CD4-positive, alpha-beta T cell treated with Interleukin-4 for 4 hours (primary cell): ENCODE measurements at places on chromosomes 13 and 19.

DNA sequence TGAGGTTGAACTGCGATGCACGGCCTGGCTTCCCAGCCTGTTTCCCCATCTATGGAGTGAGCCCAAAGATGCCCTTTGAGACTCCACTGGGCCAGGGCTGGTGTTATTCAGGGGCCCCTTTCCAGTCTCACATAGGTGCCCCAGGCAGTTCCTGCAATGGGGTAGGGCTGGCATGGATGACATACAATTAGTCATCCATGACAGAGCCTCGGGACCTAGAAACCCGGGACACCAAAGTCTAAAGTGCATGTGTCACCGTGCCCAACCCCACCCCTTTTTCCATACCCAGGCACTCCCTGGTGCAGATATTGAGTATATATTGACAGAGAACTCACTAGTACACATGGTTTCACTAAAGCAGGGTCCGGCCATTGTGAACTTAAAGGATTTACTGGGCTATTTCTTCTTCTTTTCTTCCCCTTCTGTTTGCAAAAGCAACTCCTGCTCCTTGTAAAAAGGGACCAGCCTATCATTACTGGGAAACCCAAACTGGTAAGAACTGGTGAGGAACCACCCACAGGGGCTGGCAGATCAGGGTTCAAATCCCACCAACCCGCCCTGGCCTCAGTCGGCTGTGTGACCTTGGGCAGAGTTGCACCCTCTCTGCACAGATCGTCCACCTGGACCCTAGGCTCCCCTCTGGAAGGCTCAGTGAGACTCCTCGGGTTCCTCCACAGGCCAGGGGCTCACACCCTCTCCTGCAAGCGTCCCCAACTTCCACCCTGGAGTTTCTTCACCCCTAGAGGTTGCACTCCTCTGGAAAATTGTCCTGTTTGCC lies 2.7 kb downstream of the B3GNT3 start:
- no peak for DNase-seq

DNA sequence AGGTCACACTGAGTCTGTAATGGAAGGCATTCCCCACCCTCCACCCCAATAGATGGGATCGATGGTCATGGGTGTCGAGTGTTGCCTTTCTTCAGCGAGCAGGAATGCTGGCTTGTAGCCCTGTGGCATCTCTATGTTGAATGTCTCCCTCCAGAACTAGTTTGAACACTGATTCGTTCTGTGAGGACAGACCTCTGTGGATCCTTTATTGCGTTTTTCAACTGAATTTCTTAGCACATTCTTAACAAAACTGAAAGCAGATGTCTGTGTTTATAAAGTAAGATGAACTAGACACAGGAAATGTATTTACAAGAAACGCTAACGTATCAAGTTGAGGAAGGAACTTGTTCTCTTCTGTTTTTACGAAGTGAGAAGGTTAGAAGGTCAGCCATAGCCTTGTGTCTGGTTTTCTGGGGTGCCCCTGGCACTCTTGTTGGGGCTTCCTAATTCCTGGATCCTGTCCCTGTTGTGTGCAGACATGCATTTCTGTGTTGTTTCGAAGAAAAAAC lies 36.8 kb upstream of the TM9SF2 start:
- peak; percentile 3 for DNase-seq

- no peak for DNase-seq
These were observed 1.6 kb downstream of the MISP3 start for GRCh38 chr19:14073925-14074838.

DNA sequence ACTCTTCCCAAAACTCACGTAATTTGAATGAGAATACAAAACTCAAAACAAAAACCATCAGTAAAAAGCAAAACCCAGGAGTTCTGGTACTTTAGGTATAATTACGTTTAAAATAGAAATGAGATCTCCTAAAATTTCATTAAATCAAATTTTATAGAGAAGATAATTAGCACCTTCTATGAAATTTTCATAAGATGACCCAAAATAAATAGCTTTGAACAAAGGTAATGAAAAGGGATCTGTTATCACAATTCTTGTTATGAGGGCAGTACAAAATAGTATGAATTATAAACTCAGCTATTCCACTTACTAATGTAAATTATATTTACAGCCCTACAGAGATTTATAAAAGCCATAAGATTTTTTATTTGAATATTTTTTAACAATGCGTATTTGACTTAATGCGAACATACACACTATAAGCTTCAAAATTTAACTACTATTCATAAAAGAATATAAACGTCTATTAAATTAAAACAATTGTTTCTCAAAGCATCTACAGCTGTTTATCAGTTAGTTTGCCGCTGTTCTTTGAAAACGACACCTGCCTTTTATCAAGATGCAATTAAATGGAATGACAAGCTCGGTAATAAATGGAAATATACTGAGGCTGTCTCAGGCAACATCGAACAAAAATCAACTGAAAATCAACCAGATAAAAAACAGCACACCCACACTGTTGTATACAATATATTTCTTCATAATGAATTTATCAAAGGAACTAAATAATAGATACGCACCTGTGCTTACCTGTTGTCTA lies 63.8 kb downstream of the KCNRG start:
- no peak for DNase-seq

GRCh38 chr19:4094291-4094690 lies 27.6 kb upstream of the ZBTB7A start:
- DNase-seq, result no peak

DNA sequence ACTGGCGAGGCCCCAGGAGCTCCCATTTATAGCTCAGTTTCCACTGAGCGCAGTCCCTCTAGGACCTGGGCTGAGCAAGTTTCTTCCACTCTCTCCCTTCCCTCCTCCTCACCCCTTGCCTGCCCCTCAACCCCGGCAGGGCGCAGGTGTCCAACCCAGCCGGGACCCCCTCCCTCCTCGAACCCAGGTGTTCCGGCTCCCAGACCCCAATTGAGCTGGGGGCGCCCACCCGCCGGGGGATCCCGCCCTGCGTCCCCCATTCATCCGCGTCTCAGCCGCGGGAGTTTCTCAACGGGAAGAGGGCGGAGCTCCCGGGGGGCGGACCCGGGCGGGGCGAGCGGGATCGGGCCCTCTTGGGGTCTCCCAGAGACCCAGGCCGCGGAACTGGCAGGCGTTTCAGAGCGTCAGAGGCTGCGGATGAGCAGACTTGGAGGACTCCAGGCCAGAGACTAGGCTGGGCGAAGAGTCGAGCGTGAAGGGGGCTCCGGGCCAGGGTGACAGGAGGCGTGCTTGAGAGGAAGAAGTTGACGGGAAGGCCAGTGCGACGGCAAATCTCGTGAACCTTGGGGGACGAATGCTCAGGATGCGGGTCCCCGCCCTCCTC lies at the start of gene KIRREL2:
Gene KIRREL2 (plus strand): TSS at position 366 of the 604 bp plus-strand sequence. CDS start 209 bp downstream, at position 575.
- no peak for DNase-seq

GRCh38 chr19:343451-343931 lies 1.1 kb downstream of the MIER2 start:
- DNase-seq, result no peak

GRCh38 chr13:98293570-98294142 lies 116.6 kb upstream of the RNF113B start:
- no peak for DNase-seq

DNA sequence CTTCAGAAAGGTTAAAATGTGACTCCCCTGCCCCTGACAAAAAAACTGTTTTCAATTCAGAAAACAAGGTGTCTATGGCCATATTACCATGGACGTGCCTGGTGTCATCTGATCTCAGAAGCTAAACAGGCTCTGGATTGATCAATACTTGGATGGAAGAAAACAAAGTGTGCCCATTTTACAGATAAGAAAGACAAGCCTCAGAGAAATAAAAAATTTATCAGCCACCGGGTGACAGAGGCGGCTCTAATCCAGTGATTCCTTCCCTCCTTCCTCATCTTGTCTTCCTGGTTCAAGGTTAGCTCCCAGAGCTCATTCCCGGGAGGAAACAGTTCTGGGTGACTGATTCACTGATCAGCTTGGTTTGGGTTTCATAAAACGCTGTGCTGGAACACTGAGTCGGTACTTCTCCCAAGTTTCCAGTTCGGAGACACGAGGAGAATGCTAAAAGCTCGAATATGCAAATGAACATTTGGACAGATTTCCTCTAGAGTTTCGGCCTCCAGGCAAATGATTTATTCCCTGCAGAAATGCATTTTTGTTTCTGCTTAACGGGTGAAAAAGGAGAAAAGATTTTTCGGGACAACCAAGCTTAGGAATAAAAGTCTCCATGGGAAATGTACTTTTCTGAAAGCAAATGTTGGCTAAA lies 211.2 kb downstream of the UQCRFS1 start:
- DNase-seq, result no peak

GRCh38 chr13:109204657-109205056 lies 575.2 kb downstream of the MYO16 start:
- DNase-seq, result no peak

GRCh38 chr13:106372199-106373155 lies 163.0 kb downstream of the EFNB2 start:
- no peak for DNase-seq

DNA sequence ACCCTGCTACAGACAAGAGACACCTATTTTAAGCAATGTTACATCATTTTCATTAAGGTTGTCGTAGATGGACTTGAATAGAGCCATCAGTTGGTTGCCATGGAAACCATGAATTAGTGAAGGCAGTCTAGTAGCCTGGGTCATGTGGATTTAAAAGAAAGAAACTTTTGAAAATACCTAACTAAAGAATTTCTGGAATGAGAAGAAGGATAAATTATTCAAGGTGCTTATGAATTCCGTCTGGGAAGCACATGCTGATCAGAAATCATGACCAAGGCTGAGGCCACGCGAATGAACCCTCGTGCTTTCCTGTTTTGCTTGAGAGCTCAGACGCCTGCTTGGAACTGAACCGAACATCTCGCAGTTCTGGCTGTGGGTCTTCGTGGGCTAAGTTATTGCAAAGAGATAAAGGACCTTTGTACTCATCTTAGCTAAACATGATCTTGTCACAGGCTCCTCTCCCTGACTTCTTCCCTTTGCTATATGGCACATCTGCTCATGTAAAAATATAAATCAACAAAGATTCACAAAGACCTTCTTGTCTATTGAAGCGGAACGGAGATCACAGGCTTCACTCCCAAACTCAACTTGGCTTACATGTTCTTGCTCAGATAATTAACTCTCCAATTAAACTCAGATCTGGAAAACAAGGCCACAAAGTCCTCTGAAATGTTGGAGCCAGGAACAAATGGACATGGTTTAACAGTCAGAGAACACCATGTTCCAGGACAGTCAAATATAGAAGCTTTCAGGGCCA lies 140.2 kb downstream of the NUFIP1 start:
- DNase-seq, result no peak

GRCh38 chr19:41492843-41493242 lies 49.9 kb downstream of the ERICH4 start:
- DNase-seq, result no peak

DNA sequence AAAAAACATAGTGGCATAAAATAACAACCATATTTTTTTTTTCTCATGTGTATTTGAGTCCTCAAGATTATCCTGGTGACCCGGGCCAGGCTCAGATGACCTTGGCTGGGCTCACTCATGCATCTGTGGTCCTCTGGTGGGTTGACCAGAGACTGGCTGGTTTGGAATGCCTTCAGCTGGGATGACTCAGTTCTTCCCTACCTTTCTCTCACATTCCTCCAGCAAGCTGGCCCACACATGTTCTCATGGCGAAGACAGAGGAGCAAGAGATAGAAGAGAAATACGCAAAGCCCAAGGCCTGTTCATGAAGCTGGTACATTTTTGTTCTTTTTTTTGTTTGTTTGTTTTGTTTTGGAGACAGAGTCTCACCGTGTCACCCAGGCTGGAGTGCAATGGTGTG lies 14.3 kb upstream of the ZNF541 start:
- DNase-seq, result no peak

DNA sequence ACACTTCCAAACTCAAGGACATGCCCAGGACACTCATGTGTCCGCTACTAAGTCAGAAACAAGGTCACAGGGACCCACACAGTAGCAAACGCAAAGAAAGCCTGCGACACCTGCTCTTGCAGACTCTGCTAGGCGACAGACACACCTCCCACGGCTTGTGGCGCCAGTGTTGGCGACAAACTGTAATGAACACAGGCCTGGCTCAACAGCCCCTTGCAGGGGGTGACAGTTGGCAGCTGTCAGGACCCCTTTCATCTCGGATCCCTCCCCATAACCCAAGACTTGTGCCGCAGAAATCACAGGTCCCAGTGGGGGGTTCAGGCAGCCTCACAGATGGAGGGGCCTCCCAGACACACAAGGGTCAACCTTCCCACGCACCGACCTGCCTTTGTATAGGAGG lies 364 bp downstream of the CKM start:
- DNase-seq, result no peak

DNA sequence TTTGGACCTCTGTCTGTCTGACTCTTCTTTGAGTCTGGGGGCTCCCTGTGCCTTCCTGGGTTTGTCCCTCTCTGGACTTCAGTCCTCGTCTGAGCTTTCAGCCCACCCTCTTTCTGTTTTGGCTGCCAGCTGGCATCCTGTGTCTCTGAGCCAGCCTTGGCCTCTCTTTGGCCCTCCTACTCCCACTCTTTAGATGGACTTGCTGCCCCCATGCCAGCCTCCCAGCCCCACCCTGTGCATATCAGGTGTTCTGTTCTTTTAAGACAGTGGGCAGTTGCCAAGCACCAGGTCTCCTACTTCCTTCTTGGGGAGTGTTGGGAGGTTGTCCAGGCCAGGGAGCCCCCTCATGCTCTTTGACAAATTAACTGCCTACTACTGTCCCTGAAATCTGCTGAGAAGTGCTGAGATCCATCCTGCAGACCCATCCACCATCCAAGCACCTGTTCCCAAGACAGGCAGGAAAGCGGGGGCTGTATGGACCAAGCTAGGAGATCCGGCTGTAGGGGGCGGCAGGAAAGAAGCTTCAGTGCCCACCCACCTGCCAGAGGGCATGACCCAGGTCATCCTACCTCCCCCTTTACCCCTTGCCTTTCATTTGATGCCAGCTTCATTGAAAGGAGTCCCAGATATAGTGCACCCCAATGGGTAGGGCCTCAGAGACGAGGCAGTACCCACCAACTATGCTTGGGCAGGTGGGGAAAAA lies 9.6 kb downstream of the CIC start:
- DNase-seq, result no peak

GRCh38 chr19:14413693-14414181 lies 5.4 kb downstream of the DDX39A start:
- DNase-seq, result no peak

DNA sequence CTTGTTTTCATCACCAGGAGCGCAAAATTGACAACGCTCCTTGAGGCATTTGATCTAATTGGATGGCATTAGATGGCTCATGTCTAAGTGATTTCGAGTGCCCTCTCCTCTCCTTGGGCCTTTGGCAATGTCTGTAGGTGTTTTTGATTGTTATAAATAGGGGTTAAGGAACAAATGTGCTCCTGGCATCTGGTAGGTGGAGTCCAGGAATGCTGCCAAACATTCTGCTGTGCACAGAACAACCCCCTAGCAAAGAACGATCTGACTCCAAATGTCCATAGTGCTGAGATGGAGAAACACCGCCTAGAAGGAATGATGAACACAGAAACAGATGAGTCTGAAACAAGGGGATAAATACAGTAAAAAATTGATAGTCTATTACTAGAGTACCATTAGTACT lies 68.0 kb upstream of the C1QTNF9B start:
- DNase-seq, result no peak

GRCh38 chr13:38141792-38142191 lies 207.9 kb upstream of the UFM1 start:
- no peak for DNase-seq
